Glomerular endothelial cell (primary cell): ENCODE measurements at places on chromosomes 5 and 9.

- DNase-seq = no peak
Measured at GRCh38 chr5:155794795-155795194, 532.2 kb upstream of the SGCD start.

- no peak for DNase-seq
Measured at GRCh38 chr5:177098470-177099141, 11.9 kb downstream of the FGFR4 start.

GRCh38 chr5:137075163-137075970, 423.8 kb downstream of the SPOCK1 start:
- DNase-seq = no peak

- DNase-seq = no peak
Measured at GRCh38 chr9:136535070-136535469, 10.8 kb downstream of the NOTCH1 start.

DNA sequence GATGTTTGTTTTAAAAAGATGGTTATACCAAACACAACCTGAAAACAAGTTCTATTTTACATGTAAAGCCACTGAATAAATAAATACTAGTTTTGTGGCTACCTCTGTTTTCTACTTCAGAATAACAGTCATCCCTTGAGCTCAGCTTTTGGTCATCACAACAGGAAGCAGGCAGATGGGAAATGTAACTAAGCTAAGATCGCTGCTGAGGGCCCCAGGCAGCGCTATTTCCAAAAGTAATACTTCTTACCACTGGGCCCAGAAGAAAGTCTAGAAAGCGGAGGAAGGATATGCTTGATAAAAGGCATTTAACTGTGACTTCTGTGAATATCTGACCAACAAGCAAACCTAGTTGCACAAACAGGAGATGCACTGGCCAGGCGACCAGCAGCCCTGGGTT, 61.4 kb downstream of the SERINC5 start:
- DNase-seq = no peak

GRCh38 chr5:10059556-10059955, 190.1 kb downstream of the ATPSCKMT start:
- no peak for DNase-seq

DNA sequence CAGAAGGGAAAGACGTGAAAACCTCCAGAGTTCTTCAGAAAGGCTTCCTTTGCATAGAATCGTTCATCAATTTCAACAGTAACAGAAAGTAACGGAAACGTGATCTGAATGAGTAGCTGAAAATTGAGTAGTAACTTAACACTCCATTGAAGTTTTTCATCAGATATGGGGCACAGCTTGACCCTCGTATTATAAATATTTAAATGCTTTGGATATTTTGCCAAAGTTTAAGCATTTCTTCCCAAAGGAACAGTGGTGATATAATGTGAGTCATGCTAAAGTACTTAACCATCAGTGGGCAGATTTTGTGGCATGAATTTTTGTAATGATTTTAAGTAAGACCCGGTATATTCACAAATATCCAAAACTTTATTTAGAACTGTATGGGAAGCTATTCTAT, 67.4 kb upstream of the ADAMTS19 start:
- no peak for DNase-seq

- DNase-seq = no peak
Measured at GRCh38 chr5:135920199-135920598, 24.6 kb upstream of the IL9 start.

DNA sequence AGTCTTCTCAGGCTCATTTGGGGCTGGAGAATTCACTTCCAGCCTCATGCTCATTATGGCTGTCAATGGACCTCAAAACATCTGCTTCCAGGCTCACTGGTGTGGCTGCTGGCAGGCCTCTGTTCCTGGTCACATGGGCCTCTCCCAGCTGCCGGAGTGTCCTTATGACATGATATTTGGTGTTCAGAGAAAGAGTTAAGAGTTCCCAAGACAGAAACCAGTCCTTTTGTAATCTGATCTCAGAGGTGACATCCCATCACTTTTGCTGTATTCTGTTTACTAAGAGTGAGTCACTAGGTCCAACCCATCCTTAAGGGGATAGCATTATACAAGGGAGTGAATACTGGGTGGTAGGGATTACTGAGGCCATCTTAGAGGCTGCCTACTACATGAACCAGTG, 104.6 kb downstream of the CACNA1B start:
- DNase-seq = no peak
